ENCODE measurements at places on chromosomes 2 and 18.

DNA sequence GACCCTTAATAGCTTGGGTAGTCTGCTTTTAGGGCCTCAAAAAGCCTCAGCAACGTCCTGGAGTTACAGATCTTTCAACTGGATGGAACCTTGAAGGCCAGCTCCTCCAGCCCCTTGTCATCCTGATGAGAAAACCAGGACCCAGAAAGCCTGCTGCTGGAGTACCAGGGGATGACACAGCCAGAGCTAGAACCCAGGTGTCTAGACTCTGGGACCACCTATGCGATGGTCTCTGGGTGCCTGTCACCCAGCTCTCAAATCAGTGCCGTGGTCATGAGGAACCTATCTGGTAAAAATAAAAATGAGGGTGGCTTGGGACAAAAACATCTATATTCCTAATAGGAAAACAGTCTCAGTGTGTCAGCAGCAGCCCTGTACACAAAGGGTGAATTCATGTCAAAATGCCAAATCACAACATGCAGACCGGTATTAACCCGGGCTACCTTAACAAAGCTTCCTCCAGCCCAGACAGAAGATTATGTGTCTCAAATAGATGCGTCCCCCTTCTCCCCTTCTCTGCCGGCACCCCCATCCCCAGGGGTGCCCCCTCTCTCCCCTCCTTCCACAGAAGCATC, 28.5 kb downstream of the SMAD7 start:
- no peak for DNase-seq

- DNase-seq, result no peak
Measured at GRCh38 chr2:83106853-83107252, 1352.2 kb downstream of the SUCLG1 start.

GRCh38 chr2:118706371-118706770, 141.1 kb downstream of the EN1 start:
- no peak for DNase-seq

DNA sequence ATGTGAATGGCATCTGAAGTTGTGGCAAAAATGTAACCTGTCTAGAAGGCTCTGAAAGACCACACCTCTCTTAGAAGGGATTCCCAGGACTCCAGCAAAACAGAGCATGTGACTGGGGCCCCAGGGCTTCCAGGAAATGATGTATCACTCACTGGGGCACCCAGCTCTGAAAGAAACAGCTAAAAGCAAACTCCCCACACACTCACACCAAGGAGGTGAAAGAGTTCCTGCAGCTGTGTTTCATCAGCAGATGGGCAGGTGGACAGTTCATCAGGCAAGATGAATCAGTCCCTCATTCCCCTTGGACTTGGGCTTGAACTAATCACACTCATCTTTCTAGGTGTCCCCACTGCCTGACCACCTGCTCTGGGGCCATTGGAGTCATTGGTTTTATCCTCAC, 76.2 kb downstream of the CCBE1 start:
- no peak for DNase-seq

DNA sequence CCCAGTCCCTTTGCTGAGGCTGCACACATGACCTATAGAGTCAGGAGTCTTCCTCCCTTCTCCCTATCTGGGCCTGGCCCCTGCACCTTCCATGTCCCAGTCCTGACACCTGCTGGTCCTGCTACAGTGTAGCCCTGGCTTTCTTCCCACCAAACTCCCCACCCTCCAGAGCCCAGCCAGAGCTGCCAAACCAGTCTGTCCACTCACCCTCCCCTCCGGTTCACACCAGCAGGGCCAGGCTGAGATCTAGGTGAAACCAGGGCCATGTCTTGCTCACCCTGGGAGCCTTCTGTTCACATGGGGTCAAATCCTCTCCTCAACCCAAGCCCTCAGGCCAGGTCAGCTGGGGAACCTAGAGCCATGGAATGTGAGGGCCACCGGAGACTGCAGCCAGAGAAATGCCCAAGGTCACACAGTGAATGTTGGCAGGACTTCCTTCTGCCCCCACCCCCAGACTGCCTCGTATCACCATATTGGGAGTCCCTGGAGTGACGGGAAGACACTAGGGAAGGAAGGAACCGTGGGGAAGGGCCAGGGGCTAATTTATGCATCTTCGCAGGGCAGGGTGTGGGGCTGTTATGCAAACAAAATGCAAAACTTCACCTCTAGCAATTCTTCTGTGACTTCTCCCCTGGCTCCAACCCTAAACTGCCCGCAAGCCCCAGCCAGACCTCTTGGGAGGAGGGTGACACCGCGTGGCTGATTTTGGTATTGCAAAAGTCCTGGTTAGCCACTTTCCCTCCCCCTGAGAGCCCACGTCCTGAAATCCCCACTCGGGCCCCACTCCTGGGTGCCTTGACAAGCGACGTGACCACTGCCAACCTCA, 14.6 kb downstream of the TNS1 start:
- peak; percentile 40 for DNase-seq

- DNase-seq, result no peak
Measured at GRCh38 chr2:181985632-181986205, at the start of gene PPP1R1C. Gene PPP1R1C, plus strand, starts transcription at chr2:181985853. Its CDS starts 258 bp downstream, at chr2:181986111.

DNA sequence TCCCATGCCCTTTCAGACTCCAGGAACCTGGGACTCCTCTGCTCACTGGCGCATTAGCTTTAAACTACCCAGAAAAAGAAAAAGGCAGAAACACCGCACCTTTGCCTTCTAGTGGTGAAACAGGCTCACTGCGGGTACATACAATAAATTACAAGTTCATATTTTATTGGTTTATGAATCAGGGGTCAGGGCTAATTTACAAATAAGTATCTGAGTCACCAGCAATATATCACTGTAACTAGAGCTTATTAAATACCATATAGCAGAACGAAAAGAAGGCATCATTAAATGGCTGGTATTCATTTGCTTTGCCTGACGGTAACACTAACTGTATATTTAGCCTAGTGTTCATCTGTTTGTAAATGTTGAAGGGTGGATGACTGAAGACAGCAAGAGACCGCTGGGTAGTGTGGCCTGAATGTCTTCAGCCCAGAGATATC, 26.9 kb upstream of the DTNB start:
- DNase-seq, result peak; percentile 56

DNA sequence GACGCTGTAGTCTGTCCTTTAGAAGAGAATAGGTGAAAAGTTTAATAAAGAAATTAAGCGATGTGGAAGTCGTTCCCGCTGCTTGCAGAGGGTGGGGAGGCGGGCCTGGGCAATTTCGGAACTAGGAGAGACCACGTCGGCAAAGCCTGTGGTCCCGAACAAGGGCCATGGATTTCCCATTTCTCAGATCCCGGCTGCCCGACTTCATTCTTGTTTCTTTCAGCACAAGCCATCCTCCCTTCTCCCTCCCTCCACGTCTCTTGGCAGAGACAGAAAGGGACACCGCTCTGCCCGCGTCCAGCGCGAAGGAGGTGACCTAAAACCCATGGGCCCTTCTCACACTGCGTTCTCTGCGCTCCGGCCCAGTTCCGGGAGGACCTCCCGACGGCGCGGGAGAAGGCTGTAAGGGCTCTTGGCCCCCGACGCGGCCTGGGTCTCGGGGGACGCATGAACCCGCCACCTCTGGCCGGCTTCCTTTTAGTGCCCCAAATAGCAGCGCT, 2.2 kb upstream of the BCL2L11 start:
- no peak for DNase-seq

GRCh38 chr2:18479947-18480369, 80.5 kb downstream of the RDH14 start:
- DNase-seq, result no peak

- DNase-seq, result no peak
Measured at GRCh38 chr2:71166812-71167211, 36.4 kb downstream of the MPHOSPH10 start.

GRCh38 chr18:9971313-9971920, 57.6 kb downstream of the VAPA start:
- DNase-seq, result peak; percentile 83

DNA sequence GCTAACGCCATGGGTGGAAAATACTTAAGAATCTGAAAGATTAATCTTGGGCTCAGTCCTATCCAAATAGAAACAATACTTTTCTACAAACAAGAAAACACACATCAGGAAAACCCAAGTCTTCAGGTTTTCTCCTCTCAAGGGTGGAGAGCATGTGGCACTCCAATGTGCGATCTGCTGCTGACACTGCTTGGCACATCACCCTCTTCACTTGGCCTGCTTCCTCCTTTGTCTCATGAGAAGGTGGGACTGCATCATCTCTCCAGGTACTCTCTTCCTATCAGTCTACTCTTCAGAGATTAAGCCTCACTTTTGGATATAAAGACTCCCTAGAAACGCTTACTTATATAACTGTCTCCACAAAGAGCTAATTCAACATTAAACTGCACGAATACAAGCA, 26.4 kb downstream of the HDLBP start:
- DNase-seq, result no peak

GRCh38 chr2:156679820-156680219, 243.6 kb downstream of the GPD2 start:
- no peak for DNase-seq

DNA sequence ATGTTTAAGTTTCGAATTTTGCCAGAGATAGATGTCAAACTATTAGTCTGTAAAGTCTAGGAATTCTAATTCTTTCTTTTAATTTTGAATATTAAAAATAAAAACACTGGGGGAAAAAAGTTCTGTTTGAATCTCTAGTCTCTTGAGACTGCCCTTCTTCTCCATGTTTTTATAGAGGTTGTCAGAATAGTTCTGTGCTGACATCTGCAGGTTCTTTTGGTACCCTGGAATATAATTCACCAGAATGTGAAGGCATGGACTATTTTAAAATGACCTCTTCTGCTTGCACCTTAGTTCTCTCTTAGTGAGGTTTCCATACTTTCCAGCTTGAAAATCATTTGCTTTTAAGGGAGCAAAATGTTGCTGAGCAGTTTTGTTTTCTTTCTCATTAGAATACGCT, 121.0 kb upstream of the MSTN start:
- DNase-seq, result no peak

GRCh38 chr18:1075322-1075721, 170.7 kb downstream of the ADCYAP1 start:
- no peak for DNase-seq

DNA sequence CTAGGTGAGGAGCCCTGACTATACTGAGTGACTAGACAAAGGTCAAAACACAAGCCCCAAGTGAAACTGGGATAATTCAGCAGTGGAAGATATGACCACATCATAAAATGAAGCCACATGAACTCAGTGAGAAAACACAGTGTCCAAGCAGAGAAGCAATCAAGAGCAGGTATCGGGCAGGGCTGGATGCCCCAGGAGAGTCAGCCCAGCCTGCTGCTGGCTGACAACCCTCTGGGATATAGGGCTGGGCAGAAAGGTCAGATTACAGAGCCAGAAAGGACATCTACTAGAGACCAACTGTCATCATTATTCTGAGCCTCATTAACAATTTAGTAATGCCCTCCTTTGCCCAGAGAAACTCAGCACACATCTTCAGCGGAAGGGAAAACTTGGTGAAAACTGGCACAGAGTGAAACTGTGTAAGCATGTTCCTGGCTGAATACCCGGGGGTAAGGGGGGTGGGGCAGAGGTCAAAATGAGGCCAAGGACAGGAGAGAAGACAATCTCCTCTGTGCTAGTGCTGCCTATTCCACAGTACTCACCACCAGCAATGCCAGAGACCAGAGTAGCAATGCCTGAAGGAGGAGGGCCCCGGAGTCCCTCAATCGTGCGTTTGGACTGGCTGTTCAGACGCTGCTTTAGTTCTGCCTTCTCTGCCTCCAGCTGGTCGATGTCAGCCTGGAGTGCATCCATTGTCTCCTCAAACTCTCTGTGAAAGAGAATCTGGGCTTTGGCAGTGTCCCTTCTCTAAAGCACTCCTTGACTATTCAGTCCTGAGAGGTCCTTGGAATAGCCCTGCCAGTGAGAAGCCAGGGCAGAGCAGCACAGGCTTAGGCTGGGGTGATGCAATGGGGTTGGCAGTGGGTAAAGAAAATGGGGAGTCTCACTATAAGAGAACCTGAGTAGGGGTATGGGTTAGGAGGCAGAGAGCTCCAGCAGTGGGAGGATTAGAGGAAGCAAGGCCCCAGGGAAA, 15.3 kb downstream of the DCTN1 start:
- DNase-seq, result no peak

DNA sequence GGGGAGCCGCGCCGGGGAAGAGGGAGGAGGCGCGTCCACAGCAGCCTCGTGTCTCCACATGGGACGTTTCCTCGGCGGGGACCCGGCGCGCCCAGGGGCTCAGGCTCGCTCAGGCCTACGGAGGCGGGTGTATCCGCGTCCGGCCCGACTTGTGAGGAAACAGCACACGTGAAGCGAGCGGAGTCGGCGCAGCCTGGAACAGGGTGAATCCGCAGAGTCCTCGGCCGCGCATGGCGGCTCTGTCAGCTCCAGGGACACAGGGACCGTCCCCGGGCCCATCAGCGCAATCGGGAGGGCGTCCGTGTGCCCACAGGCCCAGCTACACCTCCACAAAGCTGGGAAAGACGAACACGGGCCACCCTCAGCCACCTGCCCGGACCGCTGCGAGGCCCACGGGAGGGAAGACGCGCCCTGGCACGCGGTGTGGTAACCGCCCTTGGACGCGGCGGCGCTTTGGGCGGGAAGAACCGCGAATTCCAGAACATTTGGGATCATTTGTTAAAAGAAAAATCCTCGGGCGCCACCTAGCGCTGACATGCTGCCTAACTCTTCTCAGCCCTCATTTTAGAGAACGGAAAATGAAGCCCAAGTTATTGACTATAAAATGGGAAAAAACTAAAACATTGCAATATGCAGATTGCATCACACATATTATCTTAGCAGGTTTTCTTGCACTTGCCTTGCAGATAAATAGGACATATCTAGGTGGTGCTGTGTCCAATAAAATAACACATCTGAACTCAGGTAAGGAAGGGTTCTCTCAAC, 40.4 kb downstream of the TMEM18 start:
- DNase-seq, result peak; percentile 83

- DNase-seq, result peak; percentile 66
Measured at GRCh38 chr2:174485788-174486562, 854 bp downstream of the GPR155 start.

DNA sequence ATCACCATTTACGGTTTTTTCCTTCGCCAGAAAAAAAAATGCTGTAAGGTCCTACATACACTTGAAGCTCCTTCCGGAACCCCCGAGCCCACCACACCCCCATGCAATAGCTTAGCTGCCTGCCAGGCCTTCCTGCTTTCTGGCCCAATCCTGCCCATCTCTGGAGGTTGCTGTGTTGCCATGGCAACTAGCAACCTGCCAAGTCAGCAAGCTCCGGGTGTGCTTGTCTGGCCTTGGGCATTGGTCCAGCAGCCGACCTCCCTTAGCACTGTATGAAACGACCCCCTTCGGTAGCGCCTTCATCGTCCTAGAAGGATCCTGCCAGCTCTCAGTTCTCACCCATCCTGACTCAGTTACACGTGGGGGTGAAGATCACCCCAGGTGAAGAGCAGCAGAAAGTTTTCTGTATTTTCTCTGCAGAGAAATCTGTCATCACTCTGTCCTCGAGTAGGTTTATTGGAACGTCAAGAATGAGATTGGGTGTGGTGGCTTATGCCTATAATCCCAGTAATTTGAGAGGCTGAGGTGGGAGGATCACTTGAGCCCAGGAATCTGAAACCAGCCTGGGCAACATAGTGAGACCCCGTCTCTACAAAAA, 47.4 kb upstream of the MTCL1 start:
- DNase-seq, result no peak

- no peak for DNase-seq
Measured at GRCh38 chr2:100833331-100833730, 13.4 kb downstream of the NPAS2 start.

Data from HAP-1 (cell line).